Stimulated activated CD4-positive, alpha-beta T cell treated with anti-CD3 and anti-CD28 coated beads, Interleukin-12 subunit alpha, Interleukin-12 subunit beta, amount 100 ng/mL, for 24 hours (primary cell): ENCODE measurements at places on chromosomes 1 and 21.

DNA sequence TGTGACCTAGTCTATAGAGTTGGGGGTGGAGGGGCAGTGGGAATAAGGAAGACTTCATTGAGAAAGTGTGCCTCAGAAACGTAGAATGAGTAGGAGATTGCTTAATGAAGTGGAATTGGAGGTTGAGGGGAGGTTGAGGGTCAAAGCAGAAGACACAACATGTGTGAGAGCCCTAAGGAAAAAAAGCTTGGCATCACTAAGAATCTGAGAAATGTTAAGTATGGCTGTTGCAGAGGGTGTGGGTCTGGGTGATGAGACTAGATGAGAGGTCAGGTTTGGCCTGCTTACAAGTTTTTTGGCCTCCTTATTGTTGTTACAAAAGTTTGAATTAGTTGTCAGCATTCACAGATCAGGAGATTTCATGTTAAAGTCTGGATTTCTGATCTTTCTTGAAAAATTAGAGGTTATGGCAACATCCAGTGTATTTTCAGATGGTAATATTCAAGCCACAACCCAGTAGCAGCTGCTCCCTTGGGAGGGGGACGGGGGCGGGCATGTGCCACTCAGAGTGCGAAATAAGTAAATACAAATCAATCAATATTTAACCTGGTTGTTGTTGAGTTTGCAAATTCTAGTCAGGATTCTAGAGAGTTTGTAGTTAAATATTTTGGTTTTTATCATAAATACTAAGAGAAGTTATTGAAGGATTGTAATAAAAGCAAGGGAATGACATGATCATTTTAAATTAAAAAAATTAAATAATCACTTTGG is 4.3 kb downstream of the MAN1A2 start:
- DNase-seq: no peak

DNA sequence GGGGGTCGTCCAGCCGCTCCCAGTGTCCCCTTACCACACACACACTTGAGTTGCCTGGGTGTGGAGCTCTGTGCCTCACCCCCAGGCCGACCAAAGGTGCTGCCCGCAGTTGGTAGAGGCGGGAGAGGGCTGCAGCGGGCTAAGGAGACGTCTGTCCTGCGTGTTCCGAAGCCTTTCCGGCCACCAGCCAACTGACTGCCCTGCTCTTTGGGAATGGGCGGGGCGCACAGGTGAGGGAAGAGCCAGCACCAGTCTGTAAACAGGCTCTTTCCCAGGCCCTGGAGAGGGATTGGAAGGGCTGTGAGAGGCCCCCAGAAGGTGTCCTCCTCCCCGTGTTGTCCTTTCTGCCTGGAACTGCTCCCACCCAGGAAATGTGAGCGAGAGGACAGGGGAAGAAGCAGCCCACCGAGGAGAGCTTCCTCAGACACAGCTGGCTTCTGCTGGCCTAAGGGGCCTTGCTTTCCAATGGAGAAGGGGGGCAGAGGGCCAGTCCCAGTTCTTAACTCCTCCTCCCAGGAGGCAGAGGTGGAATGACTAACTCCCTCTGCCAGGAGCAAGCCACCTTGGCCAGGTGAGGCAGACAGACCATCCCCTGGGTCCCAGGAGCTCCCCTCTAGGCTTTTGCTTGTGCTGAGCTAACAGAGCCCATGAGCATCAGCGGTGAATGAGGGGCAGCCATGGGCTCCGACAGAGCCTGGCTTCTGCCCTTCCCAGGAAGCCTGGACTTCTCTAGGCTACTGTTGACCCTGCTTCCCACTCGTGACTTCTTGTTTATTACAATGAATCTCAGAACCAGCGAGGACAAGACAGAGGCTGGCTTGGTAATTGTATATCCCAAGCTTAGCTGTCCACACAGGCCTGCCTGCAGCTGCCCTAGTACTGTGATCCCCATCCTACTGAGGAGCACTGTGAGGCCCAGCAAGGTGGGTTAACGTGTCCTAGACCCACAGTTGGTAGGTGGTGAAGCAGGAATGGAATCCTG is 158.1 kb upstream of the COA6 start:
- no peak for DNase-seq

DNA sequence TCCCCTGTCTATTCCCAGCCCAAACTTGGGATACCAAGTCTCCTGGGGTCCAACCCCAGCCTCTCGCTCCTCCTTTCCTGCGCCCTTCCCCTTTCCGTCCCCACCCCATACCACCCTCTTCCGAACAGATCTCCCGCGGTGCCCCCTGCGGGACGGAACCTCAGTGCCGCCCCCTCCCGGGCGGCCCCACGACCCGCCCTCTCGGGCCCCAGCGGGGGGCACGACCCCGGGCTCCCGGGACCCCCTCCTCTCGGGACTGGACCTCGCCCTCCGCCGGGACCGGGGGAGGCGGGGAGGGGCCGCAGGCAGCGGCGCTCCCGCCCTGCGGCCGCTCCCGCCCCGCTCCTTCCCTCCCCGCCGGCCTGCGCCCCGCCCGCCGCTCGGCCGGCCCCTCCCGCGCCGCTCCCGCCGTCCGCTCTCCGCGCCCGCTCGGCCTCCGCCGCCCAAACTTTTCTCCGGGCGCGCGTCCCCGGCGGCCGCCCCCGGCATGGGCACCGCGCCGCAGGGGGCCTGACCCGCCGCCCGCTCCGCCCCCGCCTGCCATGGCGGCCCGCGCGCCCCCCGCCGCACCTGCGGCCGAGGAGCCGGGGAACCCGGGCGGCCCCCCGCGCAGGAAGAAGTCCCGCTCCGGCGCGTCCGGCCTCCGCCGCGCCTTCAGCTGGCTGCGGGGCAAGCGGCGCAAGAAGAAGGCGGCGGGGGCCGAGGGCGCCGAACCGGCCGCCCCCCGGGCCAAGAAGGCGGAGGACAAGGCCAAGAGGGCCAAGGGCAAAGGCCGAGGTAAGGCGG is 39.0 kb upstream of the SYNC start:
- DNase-seq: no peak

DNA sequence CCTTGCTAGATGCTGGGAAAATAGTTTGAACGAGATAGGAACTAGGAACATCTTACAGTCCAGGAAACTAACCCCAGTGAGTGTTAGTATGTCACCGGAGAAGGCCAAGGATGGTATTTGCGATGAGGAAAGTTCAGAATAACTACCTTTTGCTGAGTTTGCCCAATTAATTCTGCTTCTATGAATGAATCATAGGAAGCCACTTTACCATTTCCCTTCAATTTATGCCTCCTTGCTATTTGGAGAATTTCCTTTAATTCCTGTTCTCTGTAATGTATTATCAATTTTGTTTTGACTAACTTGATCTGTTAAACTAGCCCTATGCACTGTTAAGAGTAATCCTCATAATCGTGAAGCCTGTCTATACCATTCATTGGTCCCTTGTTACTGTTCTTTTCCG is 40.7 kb upstream of the HLX start:
- no peak for DNase-seq

DNA sequence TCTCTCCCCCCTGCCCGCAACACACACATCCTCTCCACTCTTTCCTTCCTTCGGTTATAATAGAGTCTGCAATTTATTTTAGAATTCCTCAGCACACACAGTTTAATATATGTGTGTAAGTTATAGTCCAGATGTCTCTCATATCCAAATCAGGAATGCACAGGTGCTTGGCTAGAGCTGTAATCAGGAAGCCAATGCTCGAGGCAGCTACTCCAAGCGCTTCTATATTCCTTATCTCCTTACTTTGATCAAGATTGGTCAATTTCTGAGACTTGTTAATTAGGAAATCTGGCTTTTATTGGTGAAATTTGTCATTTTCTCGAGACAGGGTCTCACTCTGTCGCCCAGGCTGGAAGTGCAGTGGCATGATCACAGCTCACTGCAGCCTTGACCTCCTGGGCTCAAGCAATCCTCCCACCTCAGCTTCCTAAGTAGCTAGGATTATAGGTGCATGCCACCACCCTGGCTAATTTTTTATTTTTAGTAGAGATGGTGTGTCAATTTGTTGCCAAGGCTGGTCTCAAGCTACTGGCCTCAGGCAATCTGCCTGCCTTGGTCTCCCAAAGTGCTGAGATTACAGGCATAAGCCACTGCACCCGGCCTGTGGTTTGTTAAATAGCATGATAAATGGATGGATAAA is 27.7 kb downstream of the RPL5 start:
- no peak for DNase-seq

DNA sequence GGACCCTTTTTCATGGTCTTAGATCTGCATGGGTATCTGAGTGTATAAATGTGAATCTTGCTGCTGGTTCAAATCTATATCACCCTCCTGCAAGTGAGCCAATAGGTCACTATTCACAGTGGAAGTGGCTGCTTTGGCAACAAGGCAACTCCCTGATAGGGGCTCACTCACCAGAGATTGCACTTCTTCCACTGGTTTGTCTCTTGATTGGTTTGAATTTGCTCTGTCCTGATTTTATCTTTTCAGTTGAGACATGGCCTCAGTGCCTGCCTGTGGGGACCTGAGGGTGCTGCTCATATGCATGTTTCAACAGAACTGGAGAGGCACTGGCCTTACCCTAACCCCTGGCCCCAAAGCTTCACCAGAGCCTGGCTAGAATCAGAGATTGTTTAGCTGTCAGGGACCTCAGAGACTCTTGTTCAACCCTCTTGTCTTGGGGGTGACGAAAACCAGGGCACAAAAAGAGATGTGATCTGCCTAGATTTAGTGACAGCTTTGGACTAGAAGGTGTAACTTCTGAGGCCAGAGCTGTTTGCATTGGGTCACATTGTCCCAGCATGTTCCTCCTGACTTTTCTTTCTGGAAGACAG is 16.9 kb downstream of the AVPR1B start:
- DNase-seq: no peak

GRCh38 chr1:31144442-31144841 is 78.9 kb upstream of the PUM1 start:
- DNase-seq: no peak

DNA sequence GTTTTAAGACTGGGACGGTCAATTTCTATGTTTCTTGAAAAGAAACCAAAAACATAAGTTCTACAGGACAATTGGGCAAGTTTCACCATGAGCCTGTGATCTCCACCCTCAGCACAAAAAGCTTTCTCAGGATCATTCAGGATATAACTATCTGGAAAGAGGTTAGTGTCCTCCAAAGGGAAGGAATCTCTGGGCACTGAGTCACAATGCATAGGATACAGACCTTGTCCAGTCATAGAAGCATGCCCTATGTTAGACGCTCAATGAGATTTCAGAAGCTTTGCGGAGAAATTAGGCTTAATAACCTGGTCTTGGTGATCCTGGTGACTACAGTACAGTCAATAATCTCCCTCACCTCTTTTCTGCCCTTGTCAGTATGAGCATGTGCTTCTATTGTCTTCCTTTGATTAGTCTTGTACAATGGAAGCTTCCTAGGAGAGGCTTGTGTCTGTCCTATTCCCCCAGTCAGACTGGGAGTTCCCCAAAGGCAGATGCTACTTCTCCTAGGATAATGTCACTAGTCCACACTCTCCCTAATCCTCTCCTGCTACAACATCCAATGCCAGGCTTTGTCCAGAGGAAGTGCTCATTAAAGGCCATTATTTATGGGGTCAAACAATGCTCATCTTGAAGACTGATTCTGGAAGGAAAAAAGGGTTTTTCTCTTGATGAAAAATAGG is 97.4 kb downstream of the KCNH1 start:
- no peak for DNase-seq

- no peak for DNase-seq
Observed at GRCh38 chr21:33027401-33028286, 1.9 kb downstream of the OLIG2 start.

GRCh38 chr1:201490708-201491131 is 16.2 kb downstream of the CSRP1 start:
- DNase-seq: no peak

GRCh38 chr1:230768903-230769570 is 21.8 kb downstream of the CAPN9 start:
- DNase-seq: no peak

DNA sequence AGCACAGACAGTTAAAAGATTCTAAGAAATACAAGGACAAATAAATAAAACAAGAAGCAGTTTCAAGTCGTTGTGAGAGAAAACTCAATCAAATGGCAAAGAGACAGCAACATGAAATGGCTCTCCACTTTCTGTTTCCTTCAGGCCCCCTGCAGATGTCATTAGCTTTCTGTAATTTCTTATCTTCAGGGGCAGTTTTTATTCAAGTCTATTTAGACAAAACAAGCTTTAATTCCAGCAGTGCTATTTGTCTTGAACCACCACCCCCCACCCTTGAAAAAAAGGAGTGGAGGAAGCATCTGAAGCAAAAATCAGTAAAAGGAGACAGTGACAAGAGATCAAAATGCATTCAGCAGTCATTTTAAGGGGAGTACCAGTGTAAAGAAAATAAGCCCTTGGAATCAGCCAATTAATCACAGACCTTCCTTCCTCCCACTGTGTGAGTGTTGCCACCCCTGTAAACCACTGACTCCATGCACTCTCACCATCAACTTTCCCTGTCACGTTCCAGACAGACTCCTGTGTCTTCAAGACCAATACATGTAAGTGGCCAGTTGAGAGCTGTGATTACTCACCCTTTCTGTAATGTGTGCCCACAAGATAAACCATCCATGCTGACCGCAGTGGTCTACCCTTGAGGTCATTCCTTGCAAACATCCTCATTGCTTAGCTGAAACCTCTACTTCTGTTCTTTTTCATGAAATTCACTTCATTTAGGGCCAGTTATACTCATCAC is 136.1 kb upstream of the HOOK1 start:
- no peak for DNase-seq

- DNase-seq: no peak
Observed at GRCh38 chr1:93814795-93815340, 64.1 kb downstream of the DNTTIP2 start.

DNA sequence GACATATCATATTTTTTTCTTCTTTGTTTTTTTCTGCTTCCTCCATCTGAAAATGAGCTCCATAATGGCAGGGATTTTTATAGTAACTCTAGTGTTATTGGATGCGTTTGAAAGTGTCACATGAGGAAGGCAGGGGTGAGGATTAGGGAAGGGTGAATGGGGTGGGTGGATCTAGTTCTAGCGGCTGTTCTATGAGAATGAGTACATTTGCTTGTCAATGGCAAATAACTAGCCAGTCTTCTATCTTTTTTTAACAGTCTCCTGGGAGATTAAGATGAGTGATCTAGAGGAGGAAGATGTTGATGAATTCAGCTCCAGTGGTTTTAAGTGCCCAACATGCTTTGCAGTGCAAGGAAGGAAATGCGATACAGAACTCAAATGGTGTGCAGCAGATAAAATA is 5.8 kb downstream of the OR14I1 start:
- no peak for DNase-seq

DNA sequence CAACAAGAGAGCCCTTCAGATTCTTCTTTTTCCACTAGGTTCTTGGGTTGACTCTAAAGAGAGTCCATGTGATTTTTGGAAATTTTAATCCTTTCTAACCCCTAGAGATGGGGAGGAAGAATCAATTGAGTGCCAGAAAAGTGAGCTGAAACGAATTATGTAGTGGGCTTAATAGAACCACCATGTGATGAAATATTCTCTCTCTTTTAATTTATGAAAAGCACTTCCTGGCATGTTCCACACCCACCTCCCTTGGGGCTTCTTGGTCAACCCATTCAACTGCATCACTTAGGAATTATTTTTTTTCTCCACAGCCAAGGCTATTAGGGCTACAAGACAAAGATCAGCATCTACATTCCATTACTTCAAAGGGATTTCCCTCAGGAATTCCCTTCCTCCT is 79.6 kb downstream of the ZC3H11B start:
- DNase-seq: no peak
